AG10803 (cell line): ENCODE measurements at places on chromosomes 16 and 17.

DNA sequence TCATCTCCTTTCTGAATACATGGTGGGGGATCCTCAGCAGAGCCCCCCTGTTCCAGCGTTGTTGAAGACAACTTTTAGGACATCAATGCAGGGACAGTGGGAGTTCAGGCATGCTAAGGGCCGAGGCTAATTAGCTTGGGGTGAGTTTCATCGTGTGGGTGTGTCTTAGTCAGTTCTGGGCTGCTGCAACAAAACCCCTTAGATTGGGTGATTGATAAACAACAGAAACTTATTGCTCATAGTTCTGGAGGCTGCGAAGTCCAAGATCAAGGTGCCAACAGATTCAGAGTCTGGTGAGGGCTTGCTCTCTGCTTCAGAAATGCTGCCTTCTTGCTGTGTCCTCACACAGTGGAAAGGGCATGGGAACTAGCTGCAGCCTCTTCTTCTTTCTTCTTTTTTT lies 214.0 kb downstream of the NTN1 start:
- DNase-seq, result no peak

DNA sequence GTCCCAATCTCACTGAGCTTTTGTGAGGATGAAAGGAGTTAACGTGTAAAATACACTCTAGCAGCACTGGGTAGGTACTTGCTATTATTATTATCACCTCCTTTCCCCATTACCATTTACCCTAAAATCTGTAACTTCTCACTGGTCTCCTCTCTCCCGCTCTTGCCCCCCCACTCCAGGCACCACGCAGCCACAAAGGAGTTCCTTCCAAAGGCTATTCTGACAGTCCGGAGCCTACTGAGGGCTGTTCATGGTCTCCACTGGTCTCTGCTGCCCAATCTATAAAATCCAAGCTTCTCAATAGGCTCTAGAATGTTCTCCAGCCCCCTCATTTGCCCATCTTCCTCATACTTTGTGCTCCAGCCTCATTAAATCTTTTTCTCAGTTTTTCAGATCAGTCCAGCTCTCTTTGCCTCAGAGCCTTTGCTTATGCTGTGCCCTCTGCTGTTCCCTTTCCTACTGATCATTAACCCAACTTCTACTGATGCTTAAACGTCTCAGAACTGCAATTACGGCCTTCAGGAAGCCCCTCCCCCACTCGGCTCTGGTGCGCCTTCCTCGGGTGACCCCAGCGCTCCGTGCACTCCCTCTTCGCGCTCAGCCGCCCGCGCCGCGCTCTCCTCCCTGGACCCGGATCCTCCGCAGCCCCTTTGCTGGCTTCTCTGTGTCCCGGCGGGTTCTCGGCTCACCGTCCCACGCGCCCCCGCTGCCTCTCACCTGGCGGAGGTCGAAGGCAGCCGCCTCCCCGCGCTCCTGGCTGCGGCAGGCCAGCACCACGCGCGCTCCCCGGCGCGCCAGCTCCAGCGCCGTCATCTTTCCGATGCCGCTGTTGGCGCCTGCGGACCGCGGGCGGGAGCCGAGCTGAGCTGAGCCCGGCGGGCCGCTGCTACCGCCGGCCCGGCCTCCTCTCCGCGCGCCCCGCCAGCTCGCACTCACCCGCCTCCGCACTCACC lies 737 bp downstream of the DHRS13 start:
- peak; percentile 30 for DNase-seq

GRCh38 chr16:47565454-47565853 lies 104.3 kb downstream of the PHKB start:
- peak; percentile 67 for DNase-seq

- no peak for DNase-seq
These were observed 731.0 kb downstream of the MAF start for GRCh38 chr16:78869492-78869891.

GRCh38 chr17:1729966-1730325 lies 5.4 kb downstream of the WDR81 start:
- no peak for DNase-seq

DNA sequence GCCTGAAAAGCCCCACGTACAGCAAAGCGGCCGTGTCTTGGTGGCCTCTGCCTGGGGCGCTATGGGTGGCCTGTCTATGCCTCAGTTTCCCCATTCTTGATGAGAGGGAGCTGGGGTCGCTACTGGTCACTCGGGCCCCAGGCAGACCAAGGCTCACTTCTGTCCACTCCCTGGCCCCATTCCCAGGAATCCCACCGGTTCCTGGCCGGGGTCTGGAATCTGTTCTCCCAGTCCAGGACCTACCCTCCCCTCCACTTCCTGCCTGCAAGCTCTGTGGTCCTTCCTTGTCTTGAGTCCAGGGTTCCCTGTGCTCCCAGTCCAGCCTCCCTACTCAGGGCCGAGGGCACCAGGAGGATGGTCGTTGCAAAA lies 24.5 kb downstream of the METRNL start:
- no peak for DNase-seq

- DNase-seq, result peak; percentile 62
These were observed at the start of gene LRRC37B for GRCh38 chr17:32006957-32007462. Gene LRRC37B (plus strand): TSS chr17:32007383. CDS start chr17:32021393, 14,010 bp downstream.

- DNase-seq, result peak; percentile 21
These were observed 48.4 kb upstream of the SKAP1 start for GRCh38 chr17:48478224-48479013.

DNA sequence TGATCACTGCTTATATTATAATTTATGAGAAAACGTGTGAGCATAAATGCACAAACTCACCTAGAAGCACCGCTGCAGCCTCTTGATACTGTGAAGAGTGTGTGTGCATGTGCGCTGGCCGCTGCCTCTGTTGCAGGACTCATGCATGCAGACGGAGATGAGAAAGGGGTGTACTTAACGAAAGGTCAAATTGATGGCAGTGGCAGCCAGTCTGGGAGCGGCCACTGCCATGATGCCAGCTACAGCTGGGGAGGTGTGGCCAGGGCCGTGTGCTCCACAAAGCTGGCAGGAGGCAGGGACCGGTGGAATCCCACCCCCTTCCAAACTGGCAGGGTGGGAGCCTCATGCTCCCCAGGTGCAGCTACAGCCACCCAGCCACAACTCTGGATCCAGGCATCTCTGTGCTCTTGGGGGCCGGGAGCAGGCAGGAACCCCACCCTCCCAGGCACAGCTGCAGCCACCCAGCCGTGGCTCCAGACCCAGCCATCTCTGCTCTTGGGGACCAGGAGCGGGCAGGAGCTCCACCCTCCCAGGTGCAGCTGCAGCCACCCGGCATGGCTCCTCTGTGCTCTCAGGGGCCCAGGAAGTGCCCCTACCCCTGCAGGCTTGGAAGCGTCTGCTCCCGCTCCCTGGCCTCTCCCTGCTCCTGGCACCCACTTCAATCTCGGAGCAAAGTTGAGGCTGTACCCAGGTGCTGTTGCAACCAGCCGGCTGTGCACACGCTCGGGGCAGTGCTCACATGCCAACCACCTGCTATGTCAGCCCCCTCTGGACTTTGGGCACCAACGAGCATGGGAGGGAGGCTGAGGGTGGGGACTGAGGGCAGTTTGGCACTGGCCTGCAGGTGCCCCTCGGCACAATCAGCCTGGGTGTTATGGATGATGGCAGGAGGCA lies 77.5 kb upstream of the CHMP6 start:
- no peak for DNase-seq

DNA sequence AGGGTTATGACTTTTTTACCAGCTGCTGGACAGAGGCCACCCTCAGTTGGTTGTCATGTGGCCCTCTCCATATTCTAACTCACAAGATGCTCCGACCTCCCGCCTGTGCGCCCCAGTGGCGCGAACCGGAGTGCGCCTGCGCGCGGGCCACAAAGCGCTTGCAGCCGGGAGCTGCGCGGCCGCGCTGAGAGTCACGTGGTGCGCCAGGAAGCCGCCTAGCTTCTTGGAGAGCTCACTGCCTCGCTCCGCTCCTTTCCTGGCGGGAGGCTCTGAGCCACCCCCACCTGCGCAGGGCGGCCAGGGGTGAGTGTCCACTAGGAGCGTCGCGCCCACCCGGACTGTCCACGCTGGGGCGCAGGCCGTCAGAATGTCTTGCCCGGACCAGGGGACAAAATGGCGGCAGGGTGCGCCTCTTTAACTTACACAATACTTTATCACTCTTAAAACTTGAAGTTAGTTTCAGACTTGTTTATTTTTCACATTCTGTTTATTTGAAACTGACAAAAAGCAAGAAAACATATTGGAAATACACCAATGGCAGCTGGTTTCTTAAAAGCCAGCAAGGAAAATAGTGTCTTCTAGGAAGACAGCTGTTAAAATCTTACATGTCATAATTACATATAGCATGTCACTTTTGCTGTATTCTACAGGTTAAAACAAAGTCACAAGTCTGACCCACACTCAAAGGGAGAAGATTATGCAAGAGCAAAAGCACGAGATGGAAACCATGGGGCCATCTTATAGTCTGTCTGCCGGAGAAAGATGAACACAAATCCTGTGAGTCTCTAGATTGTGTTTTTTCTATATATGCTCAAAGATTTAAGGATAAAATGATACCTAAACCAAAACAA lies 357.9 kb downstream of the CNTNAP4 start:
- DNase-seq, result no peak

DNA sequence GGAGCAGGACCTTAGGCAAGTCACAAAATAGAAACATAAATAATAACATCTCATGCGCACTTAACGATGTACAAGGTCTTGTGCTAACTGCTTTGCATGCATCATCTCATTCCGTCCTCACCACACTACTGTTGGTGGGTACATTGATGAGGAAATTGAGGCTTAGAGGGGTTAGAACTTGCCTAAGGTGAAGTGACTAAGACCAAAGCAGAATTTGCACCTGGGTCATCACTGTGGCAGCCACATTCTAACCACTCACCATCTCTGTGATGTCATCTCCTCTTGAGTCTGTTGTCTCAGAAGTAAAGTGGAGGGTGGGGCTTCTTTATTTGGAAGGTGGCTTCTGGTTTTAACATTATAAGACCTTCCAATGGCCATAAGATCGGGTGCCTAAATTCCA lies 20.4 kb upstream of the TRIM25 start:
- no peak for DNase-seq

DNA sequence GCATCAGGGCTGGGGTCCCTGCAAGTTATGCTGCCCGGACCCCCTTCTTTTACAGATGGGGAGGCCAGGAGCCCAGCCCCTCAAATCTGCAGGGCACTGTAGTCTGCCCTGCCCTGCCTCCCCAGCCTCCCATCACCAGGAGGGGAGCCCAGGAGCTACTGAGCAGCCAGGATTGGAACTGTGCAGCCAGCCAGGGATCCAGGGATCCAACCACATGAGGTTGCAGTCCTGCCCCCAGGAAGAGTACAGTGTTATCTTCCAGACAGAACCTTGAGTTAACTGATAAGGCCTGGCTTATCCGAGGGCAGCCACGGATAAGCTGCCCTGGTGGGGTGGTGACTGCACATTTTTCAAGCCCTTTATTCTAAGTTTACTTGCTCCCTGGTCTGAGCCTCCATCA lies 11.4 kb upstream of the NDRG4 start:
- DNase-seq, result no peak

DNA sequence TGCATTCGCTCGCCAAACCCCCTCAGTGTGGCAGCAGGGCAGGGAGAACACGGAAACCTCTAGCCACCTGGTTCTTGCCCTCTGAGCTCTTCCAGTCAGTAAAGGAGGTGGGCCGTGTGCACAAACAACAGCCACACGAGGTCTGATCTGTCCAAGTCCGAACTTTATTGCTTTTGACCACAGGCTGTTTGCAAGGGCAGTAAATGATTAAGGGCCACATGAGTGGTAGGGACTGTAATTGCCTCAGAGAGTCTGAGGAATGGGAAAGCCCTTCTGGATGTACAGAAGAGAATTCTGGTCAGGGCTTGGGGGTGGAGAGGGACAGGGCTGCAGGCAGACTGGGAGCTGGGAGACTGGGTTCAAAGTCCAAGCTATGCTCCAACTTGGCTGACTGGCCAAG lies 75.7 kb upstream of the LHX1 start:
- DNase-seq, result no peak

DNA sequence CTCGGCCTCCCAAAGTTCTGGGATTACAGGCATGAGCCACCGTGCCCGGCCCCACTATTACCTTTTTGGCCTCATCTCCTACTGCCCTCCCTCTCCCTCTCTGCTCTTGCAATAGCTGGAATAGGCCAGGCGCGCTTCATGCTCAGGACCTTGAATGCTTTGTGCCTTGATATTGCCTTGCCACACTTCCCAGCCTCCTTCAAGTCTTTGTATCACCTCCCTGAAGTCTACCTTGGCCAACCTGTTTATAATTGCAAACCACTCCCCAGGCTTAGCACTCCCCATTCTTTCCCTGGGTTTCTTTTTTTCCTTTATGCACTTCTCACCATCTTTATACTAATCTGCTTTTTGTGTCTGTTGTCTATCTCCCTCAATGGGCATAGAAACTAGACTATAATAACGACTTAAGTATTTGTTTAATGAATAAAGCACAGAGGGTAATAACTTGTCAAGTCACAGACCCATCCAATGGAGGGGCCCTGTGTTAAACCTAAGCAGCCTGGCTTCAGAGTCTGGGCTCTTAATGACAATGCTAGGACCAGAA lies 6.6 kb downstream of the OGFOD1 start:
- no peak for DNase-seq

DNA sequence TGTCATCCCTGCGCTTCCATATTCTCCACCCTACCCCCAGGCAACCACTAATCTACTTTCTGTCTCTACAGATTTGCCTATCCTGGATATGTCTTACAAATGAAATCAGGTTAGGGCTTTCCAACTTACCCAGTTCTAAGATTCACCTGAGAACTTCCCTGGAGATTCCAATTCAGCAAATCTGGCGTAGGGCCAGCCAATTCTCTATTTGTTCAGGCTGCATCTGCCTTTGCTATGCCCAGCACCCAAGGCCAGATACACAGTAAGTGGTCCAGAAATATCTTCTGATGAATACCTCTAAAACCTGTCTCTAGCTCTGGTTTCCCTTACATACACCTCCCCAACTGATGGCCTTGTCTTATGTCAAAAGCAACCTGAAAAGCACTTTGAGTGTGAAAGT lies 10.4 kb upstream of the CTCF start:
- no peak for DNase-seq

DNA sequence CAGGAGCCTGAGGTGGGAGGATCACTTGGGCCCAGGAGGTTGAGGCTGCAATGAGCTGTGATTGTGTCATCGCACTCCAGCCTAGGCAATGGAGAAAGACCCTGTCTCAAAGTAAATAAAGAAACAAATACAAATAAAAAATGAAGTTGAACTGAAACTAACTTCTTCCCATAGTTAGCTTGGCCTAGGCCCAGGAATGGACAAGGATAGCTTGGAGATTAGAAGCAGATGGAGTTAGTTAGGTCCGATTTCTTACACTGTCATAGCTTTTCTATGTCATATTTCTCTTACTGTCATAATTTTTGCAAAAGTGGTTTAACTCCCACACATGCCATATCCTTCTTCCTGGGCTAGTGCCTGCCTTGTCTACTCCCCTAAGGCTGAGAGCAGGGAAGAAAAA lies 154.7 kb upstream of the CACNG3 start:
- no peak for DNase-seq

- DNase-seq, result no peak
These were observed 7.0 kb upstream of the ADAT1 start for GRCh38 chr16:75630052-75630451.

GRCh38 chr17:81508639-81509206 lies 3.9 kb downstream of the ACTG1 start:
- DNase-seq, result peak; percentile 73
